ENCODE measurements at places on chromosomes 3 and 15.

- peak; percentile 80 for DNase-seq
Measured at GRCh38 chr3:159938714-159939113, 49.9 kb upstream of the IL12A start.

GRCh38 chr15:81346611-81347010 lies 22.7 kb upstream of the STARD5 start:
- DNase-seq: no peak

- DNase-seq: no peak
Measured at GRCh38 chr3:192642651-192643050, 84.7 kb downstream of the FGF12 start.

- DNase-seq: no peak
Measured at GRCh38 chr3:149593418-149594160, 64.2 kb downstream of the WWTR1 start.

GRCh38 chr3:183541235-183541655 lies 14.3 kb downstream of the KLHL6 start:
- DNase-seq: no peak

- DNase-seq: no peak
Measured at GRCh38 chr3:176968631-176969030, 228.7 kb downstream of the TBL1XR1 start.

GRCh38 chr3:13075318-13075717 lies 2.1 kb upstream of the IQSEC1 start:
- DNase-seq: no peak

GRCh38 chr3:152738656-152739055 lies 96.3 kb upstream of the P2RY1 start:
- DNase-seq: peak; percentile 13

- DNase-seq: no peak
Measured at GRCh38 chr15:70708839-70709238, 54.5 kb downstream of the UACA start.

DNA sequence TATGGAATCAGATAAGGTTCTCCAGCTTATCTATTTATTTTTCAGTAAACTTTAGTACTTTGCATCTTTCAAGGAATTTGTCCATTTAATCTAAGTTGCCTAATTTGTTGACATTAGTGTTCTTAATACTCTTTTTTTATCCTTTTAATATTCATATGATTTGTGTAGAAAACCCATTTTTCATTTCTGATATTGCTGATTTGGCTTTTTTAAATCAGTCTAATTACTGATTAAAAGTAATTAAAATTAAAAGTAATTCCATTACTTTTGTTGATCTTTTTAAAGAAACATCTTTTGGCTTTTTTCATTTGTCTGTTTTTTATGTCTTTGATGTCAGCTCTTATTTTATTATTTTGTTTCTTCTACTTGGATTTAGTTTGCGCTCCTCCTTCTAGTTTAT lies 101.2 kb downstream of the CGGBP1 start:
- DNase-seq: no peak

GRCh38 chr3:187719628-187720336 lies 17.4 kb upstream of the RTP2 start:
- DNase-seq: no peak

GRCh38 chr3:43001094-43001553 lies 22.0 kb downstream of the GASK1A start:
- peak; percentile 78 for DNase-seq

DNA sequence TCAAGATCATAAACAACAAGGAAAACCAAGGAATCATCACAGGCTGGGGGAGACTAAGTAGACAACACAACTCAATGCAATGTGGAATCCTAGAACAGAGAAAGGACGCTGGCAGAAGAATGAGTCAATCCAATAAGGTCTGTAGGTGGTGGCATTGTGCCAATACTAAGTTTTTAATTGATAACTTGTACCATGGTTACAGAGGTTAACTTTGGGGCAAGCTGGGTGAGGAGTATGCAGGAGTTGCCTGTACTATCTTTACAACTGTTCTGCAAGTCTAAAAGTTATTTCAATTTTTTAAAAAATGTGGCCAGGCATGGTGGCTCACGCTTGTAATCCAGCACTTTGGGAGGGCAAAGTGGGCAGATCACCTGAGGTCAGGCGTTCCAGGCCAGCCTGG lies 46.2 kb downstream of the RORA start:
- no peak for DNase-seq

DNA sequence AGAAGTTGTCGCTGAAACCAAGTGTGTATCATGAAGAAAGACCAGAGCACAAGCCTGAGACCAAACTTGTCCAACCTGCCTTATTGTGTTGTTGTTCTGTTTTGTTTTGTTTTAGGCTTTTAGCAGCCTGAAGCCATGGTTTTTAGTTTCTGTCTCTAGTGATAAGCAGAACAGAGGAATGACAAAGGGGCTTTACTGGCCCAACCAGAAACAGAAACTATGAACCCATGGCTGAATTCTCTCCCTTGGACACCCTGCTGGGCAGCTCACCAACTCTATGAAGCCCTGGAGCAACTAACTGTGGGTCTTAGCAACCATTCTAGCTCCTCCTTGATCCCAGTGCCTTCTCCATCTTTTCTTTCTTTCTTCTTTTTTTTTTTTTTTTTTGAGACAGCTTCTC lies 30.3 kb downstream of the HCLS1 start:
- no peak for DNase-seq

DNA sequence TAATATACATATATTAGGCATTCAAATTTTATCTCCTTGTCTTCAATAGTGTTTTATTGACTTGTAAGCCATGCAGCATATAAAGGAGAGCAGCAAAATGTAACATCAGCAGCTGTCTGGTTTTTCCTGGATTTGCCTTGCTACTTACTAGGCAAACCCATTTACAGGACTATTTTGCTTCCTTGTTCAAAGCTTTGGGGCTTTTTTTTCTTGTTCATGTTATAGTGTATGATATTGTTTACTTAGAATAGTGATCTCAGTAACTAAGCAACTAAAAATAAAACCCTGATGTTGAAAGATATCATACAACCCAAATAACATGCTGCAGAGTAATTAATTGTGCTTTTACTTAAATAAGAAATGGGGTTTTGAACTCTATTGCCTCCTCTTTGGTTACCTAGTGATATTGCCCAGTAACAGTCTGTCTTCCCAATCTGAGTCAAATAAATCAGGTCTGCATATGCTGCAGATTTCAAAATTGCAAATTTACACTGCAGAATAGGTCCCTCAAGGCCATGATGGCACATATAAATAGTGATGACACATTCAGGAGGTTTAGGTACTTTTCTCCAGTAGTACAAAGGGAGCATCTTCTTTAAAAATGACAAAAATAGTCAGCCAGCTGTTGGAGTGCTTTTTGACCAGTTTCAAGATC lies 578.1 kb upstream of the NECTIN3 start:
- no peak for DNase-seq

GRCh38 chr15:60701261-60702019 lies 222.5 kb upstream of the ICE2 start:
- no peak for DNase-seq

DNA sequence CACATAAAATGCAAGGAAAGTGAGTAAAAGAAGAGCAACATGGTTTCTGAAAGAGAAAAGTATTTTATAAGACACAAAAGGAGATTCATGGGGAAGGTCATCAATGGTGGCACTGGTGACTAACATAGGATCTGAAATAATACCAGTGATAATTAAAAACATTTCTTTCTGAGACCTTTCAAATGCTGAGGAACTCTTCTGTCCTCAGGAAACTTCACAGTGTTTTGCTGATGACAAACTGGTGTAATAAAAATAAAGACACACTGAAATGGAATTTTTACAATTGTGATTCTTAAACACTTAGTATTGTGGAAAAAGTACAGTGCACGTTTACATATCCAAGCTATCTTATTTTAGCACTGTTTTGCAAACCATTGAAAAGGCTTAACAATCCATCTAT lies 80.4 kb upstream of the ZBTB20 start:
- DNase-seq: peak; percentile 67

- DNase-seq: no peak
Measured at GRCh38 chr15:94263341-94264273, 32.2 kb downstream of the MCTP2 start.

- no peak for DNase-seq
Measured at GRCh38 chr3:8637348-8637747, 7.2 kb downstream of the SSUH2 start.

DNA sequence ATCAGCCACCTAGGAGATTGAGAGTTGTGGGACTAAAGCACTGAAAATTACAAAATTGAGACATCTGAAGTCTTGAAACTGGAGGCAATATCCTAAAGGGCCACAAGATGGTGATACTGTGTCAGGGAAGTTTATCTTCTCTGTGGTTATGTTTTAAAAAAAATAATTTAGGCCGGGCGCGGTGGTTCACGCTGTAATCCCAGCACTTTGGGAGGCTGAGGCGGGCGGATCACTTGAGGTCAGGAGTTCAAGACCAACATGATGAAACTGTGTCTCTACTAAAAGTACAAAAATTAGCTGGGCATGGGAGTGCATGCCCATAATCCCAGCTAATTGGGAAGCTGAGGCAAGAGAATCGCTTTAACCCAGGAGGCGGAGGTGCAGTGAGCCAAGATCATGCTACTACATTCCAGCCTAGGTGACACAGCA lies 17.9 kb upstream of the NIT2 start:
- peak; percentile 43 for DNase-seq

Measured in foreskin fibroblast (primary cell).